Spinal cord (tissue), 10 donors: ENCODE measurements at places on chromosomes 4 and X. TPM values are rescaled to one million over a fixed set of nuclear protein-coding genes. Genes with fewer than 3 reads are reported as not detected.

Gene ZNF630
- 6.2 TPM for total RNA-seq

GRCh38 chr4:39157520-39157919 lies 24.8 kb upstream of the WDR19 start:
- no peak overlapping the region for H3K4me3 ChIP-seq
- no peaks in the 10 kb centered on the region for H3K36me3 ChIP-seq
- no peak for DNase-seq
- no peaks in the 10 kb centered on the region for H3K27me3 ChIP-seq
- H3K27ac ChIP-seq: no peak overlapping the region
- H3K4me1 ChIP-seq: no peaks in the 10 kb centered on the region

Gene HPF1
- total RNA-seq: 31.4 TPM

DNA sequence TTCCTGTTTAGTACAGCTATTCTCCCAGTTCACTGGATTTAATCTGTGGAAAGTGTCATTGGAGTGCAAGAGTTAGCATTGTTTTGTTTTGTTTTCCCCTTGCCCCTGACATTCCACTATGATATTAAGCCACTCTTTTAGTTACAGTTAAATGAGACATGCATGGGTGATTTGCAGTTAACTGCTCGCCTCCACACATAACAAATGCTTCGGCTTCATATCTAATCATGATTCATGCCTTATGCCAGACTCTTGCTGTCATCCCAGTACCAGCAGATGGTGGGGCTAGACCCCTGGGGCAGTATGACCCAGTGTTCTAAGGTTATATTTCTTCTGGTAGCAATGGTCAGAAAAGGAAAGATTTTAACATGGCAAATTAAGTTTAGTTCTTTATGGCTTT lies 80.1 kb downstream of the RAP1GDS1 start:
- H3K27ac ChIP-seq: no peak overlapping the region
- H3K36me3 ChIP-seq: no peaks in the 10 kb centered on the region

DNA sequence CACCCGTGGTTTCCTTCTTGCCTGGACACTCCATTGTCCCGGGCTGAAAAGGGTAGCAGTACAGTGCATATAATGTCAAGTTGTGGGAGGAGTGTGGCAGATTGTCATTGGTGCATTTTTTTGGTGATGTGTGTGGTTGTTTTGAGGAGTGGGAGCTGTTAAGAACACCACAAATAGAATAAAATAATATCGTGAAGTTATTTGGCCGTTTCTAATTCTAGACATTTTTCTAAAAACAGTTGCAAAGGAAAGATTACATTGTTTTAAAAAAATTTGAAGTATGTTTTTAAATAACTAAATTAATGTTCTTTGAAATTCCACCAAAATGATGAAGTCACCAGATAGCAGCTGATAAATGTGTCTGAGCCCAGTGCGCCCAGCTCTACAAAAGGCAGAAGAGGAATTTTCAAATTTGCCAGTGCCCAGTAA lies 1.3 kb downstream of the PKD2 start:
- DNase-seq: no peak
- peak overlapping the region; percentile 74 for H3K4me3 ChIP-seq
- H3K27me3 ChIP-seq: no peaks in the 10 kb centered on the region
- H3K36me3 ChIP-seq: no peaks in the 10 kb centered on the region
- H3K27ac ChIP-seq: no peak overlapping the region

DNA sequence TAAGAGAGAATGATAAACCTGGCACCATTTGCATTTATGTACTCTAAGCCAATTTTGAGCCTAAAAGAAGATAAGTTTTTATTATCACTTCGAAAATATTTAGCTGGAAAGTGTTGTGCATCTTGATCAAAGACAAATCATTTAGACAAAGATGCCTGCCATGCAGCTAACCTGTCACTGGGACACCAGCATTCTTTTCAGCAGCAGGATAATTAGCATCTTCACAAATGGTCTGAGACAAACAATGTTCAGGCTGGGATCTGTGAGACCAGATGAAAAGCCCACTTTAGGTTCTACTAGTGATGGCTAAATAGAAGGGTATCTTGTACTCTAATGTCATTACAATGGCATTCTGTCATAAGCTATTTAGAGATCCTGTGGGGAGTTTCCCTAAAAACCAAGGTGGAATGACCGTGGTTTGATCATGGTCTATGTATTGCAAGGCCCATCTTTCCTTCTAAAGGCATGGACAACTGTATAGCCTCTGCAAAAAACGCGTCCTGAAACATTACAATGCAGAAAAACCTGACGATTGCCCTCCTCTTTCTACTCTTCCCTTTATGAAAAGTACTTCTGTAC lies 7.2 kb downstream of the PRDM8 start:
- H3K4me3 ChIP-seq: no peak overlapping the region
- peaks cover 28% of the 10 kb centered on the region for H3K36me3 ChIP-seq
- no peak overlapping the region for H3K27ac ChIP-seq
- DNase-seq: peak; percentile 32
- peaks cover 28% of the 10 kb centered on the region for H3K4me1 ChIP-seq

Gene MAP3K15
- total RNA-seq: 0.55 TPM

- peaks cover 13% of the 10 kb centered on the region for H3K27me3 ChIP-seq
- H3K4me3 ChIP-seq: no peak overlapping the region
Measured at GRCh38 chrX:153879741-153880439, 6.1 kb downstream of the L1CAM start.

- H3K27ac ChIP-seq: no peak overlapping the region
- H3K27me3 ChIP-seq: no peaks in the 10 kb centered on the region
- peak; percentile 23 for DNase-seq
- no peak overlapping the region for H3K4me3 ChIP-seq
- H3K4me1 ChIP-seq: no peaks in the 10 kb centered on the region
Measured at GRCh38 chr4:165716472-165716871, 156.6 kb upstream of the TLL1 start.

GRCh38 chr4:152537881-152538280 lies 2.0 kb upstream of the FBXW7 start:
- peaks cover 3% of the 10 kb centered on the region for H3K4me1 ChIP-seq
- no peak overlapping the region for H3K27ac ChIP-seq
- H3K4me3 ChIP-seq: no peak overlapping the region
- DNase-seq: no peak
- no peaks in the 10 kb centered on the region for H3K27me3 ChIP-seq

- H3K27ac ChIP-seq: peak within 1 kb of the TSS; percentile 97
- H3K4me1 ChIP-seq: no peaks in the 10 kb centered on the region
- DNase-seq: peak; percentile 94
Measured at GRCh38 chr4:176319704-176320339, at the start of gene SPCS3. Gene SPCS3, plus strand, starts transcription at chr4:176319966. Its CDS starts 111 bp downstream, at chr4:176320077.

GRCh38 chr4:57355101-57355665 lies 245.0 kb upstream of the IGFBP7 start:
- no peak overlapping the region for H3K4me3 ChIP-seq
- no peaks in the 10 kb centered on the region for H3K36me3 ChIP-seq
- no peaks in the 10 kb centered on the region for H3K4me1 ChIP-seq
- H3K27me3 ChIP-seq: no peaks in the 10 kb centered on the region

DNA sequence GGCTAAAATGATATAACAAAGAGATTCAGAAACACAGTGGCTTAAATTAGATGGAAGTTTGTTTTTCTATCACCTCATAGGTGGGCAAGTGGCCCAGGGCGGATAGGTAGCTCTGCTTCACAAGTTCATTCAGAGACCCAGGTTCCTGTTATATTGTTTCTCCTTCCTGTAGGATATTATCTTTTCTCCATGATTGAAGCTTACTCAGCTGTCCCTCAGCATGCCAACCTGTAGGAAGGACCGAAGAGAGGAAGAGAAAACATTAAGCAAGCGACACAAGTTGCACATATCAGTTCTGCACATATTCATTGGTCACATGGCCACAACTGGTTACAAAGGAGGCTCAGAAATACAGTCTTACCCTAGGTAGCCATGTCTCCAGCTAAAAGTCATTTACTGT lies 6.9 kb downstream of the KLHL5 start:
- H3K4me3 ChIP-seq: no peak overlapping the region
- H3K27ac ChIP-seq: no peak overlapping the region
- no peaks in the 10 kb centered on the region for H3K36me3 ChIP-seq
- DNase-seq: no peak

GRCh38 chr4:2685541-2685940 lies 70.6 kb downstream of the TNIP2 start:
- no peak for DNase-seq
- H3K27me3 ChIP-seq: no peaks in the 10 kb centered on the region
- no peak overlapping the region for H3K4me3 ChIP-seq
- H3K36me3 ChIP-seq: peaks cover 55% of the 10 kb centered on the region

- no peaks in the 10 kb centered on the region for H3K27me3 ChIP-seq
- H3K36me3 ChIP-seq: no peaks in the 10 kb centered on the region
- no peak overlapping the region for H3K4me3 ChIP-seq
- H3K27ac ChIP-seq: no peak overlapping the region
- H3K4me1 ChIP-seq: no peaks in the 10 kb centered on the region
Measured at GRCh38 chr4:176504118-176504517, 184.4 kb downstream of the SPCS3 start.

- H3K27ac ChIP-seq: no peak overlapping the region
- no peaks in the 10 kb centered on the region for H3K36me3 ChIP-seq
- no peak for DNase-seq
Measured at GRCh38 chrX:9493936-9494335, 29.1 kb downstream of the TBL1X start.

DNA sequence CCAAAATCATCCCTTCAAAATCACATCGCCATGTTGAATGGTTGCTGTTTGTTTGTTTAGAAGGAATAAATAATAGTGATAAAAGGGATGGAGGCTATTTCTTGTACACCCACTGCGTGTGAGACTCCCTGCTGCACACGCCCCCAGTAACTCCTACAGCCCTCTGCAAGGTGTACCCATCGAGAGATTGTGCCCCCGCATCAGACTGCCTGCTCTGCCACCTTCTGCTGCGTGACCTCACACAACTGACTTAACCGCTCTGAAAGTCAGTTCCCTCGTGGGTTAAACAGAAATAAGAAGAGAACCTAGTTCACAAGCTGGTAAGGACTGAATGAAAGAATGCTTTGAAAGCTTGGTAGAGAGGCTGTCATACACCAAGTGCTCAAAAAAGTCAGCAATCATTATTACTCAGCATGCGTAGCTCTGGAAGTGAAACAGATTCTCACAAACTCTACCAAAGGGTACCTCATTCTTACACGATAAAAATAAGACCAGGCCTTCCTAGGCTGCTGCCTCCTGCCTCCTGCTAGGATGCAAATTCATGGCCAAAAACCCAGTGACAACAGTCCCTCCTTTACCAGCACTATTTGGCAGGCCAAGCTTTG lies 147.1 kb downstream of the CPEB2 start:
- no peak for DNase-seq
- peak overlapping the region; percentile 72 for H3K27ac ChIP-seq
- no peak overlapping the region for H3K4me3 ChIP-seq
- H3K4me1 ChIP-seq: peaks cover 36% of the 10 kb centered on the region
- no peaks in the 10 kb centered on the region for H3K27me3 ChIP-seq

Gene CCDC120
- 3.5 TPM for total RNA-seq

DNA sequence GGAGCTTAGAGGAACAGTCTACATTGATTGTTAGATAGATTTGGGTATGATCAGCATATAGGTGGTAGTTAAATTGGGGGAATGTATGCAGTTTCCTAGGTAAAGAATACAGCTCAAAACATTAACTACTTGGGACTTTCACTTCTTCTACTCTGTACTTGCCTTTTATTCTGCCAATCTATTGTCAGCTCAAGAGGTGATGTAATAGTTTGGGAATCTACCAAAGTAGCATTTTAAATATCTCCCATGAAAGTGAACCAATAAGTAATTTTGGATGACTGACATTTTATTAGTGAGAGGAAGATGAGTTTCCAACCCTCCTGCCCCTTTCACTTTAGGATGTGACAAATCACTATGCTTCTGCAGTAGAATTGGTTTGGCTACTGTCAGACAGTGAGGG lies 43.4 kb downstream of the NUDT6 start:
- H3K36me3 ChIP-seq: peaks cover 6% of the 10 kb centered on the region
- H3K27ac ChIP-seq: no peak overlapping the region

DNA sequence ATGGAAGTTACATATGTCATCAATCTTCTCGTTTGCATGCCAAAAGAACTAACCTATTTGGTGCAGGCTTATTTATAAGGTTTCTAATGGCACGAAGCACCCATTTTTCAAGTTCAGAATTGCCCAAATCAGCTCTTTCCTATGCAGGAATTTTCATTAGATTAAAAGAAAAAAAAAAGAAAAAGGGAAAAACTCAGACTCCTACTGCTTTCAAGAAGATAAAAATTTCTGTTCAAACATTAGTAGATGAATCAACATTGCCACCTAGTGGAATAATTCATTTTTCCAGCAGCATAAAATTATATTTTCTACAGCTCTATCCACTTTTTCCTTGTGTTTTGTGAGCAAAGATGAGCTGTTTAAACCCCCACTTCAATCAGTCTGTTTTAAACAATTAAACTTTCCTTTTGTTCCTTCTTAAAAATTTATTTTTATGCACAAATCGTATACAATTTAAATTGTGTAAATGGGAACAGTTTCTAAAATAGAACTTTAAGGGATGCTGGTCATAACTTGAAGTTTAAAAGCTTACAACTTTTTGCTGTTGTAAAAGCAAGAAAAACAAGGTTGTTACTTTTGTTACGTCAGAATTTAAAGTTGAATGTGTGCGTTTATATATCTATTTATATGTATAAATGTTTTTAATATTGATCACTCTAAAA lies 309.9 kb downstream of the ARAP2 start:
- peak; percentile 87 for DNase-seq
- no peaks in the 10 kb centered on the region for H3K27me3 ChIP-seq
- no peak overlapping the region for H3K27ac ChIP-seq
- no peak overlapping the region for H3K4me3 ChIP-seq
- H3K4me1 ChIP-seq: no peaks in the 10 kb centered on the region

DNA sequence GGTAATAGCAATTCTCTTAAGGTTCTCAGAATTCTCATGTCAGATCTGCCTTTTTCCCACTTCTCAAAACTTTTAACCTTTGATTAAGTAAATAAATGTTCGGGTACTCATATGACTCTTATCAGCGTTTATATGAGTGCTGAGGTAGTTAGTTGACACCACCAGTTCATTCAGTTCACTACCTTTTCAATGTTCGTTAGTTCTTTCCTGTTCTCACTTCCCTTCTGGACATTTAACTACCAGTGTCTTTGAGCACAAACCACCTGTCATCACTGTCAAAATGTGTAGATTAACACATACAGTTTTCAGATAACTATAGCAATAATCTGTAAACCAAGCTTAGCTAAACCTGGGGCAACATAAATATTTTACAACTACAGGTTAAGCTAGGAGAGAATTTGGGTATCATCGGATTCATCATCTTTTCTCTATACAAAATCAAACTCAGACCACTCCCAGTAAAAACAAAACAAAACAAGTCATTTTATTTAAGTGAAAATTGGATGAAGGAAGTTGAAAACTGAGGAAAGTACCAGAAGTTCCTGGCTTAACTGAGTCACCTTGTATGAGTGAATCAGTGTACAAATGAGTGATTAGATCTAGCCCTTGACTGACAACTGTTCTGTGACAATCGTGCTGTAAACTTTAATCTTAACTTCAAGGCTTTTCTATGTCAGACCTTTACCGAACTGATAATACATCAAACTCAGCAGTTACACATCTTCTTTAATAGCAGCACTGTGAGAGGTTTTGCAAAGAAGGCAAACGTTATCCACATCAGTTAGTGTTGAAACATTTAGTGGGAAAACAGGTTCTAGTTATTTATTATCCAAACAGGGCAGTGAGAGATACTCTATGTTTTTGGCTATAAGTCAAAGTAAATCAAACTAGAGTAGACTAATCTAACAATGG lies 41.9 kb downstream of the ARHGEF38 start:
- H3K36me3 ChIP-seq: no peaks in the 10 kb centered on the region
- no peaks in the 10 kb centered on the region for H3K27me3 ChIP-seq
- no peak overlapping the region for H3K27ac ChIP-seq
- H3K4me3 ChIP-seq: no peak overlapping the region
- DNase-seq: no peak
- H3K4me1 ChIP-seq: no peaks in the 10 kb centered on the region

Gene SSX4B
- not detected for total RNA-seq

- no peaks in the 10 kb centered on the region for H3K27me3 ChIP-seq
- H3K4me1 ChIP-seq: no peaks in the 10 kb centered on the region
- DNase-seq: no peak
- no peaks in the 10 kb centered on the region for H3K36me3 ChIP-seq
- no peak overlapping the region for H3K4me3 ChIP-seq
Measured at GRCh38 chr4:184934961-184935360, 83.3 kb upstream of the HELT start.
